ENCODE measurements at places on chromosomes 6 and 20. TPM values are rescaled to one million over a fixed set of nuclear protein-coding genes. Genes with fewer than 3 reads are reported as not detected.

Gene TMC2
- polyA plus RNA-seq = not detected

Gene KIF25
- polyA plus RNA-seq = not detected

Gene APCDD1L
- 3.7 TPM for polyA plus RNA-seq

Gene EYS
- 0.34 TPM for polyA plus RNA-seq

Gene CYP21A2
- polyA plus RNA-seq = 0.04 TPM

Gene KHDRBS2
- not detected for polyA plus RNA-seq

Gene SLC22A16
- polyA plus RNA-seq = not detected

DNA sequence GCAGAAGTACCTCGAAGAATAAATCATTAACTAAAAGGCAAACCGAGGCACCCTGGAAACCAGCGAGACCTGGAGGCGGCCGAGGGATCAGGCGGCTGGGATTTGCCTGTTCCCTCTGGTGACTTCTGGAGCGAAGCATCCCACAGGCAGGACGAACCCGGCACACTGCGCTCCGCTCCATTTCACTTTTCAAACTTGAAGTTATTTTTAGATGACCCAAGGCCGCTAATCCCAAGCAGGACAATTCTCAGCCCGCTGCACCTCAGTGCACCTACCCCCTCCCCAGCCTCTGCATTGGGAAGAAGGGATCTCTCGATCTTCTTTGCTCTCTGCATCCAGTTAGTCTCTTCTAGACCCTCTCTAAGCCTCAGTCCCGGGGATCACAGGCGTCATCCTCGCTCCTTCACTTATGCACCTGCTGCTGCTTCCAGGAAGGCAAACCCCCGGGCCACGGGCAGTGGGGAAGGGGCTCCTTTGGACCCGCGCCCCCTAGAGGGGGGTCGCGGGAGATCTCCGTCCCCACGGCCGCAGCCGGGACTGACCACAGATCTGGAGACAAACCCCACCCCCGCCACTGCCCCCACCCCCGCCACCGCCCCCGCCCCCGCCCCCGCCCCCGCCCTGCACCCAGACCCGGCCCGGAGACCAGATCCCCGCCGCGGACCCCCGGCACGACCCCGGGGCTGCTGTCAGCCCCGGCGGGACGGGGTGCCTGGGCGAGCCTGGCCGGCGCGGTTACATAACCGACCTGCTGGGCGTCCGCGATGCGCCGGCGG lies 636 bp downstream of the RCAN2 start:
- H3K27ac ChIP-seq = no peak overlapping the region
- no peaks in the 10 kb centered on the region for H3K36me3 ChIP-seq
- DNase-seq = no peak
- H3K4me1 ChIP-seq = peaks cover 4% of the 10 kb centered on the region
- H3K27me3 ChIP-seq = peaks cover 52% of the 10 kb centered on the region

GRCh38 chr6:75603106-75603420 lies 1.4 kb downstream of the SENP6 start:
- peak overlapping the region; percentile 88 for H3K4me3 ChIP-seq
- no peak for DNase-seq
- H3K4me1 ChIP-seq = peaks cover 12% of the 10 kb centered on the region
- H3K36me3 ChIP-seq = no peaks in the 10 kb centered on the region
- no peaks in the 10 kb centered on the region for H3K27me3 ChIP-seq

- no peaks in the 10 kb centered on the region for H3K27me3 ChIP-seq
- H3K36me3 ChIP-seq = no peaks in the 10 kb centered on the region
- H3K4me1 ChIP-seq = peaks cover 5% of the 10 kb centered on the region
- H3K27ac ChIP-seq = no peak overlapping the region
- DNase-seq = no peak
These were observed 106.5 kb downstream of the SMLR1 start for GRCh38 chr6:130933712-130934200.

GRCh38 chr6:84137989-84138575 lies 89.4 kb downstream of the CEP162 start:
- H3K4me1 ChIP-seq = peaks cover 4% of the 10 kb centered on the region
- no peaks in the 10 kb centered on the region for H3K36me3 ChIP-seq
- no peaks in the 10 kb centered on the region for H3K27me3 ChIP-seq
- no peak for DNase-seq
- no peak overlapping the region for H3K27ac ChIP-seq
- no peak overlapping the region for H3K4me3 ChIP-seq

DNA sequence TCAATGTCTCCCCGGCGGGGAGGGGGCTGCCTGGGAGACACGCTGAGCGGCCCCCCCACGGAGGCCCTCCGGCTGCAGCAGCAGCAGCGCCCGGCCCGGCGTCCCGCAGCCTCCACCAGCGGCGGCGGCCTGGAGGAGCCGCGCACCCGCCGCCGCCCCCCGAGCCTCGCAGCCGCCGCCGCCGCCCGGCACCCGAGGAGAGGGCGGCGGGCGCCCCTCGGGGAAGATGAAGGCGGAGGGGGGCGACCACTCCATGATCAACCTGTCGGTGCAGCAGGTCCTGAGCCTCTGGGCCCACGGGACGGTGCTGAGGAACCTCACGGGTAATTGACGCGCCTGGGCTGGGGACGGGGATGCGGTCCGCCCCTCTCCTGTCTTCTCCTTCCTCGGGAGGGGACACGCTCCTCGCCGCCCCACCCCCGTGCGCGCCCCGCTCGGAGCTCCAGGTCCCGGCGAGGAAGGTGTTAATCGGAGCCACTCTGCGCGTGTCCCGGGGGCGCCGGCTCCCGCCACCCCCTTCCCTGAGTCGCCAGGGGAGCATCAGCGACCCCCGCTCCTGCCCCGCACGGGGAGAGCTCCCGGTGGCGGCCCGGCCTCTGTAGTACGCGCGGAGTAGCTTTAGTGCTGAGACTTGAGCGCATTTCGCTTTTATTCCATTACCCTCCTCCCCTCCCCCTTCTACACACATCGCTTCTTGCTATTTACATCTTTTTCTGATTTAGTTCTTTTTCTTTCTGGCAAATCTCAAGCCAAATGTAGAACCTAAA lies 686 bp downstream of the TMEM170B start:
- H3K27ac ChIP-seq = no peak overlapping the region
- DNase-seq = no peak
- H3K4me3 ChIP-seq = peak overlapping the region; percentile 58
- H3K36me3 ChIP-seq = no peaks in the 10 kb centered on the region
- H3K4me1 ChIP-seq = no peaks in the 10 kb centered on the region

GRCh38 chr20:53989401-53989800 lies 81.0 kb downstream of the BCAS1 start:
- H3K27ac ChIP-seq = no peak overlapping the region
- H3K4me3 ChIP-seq = no peak overlapping the region
- H3K36me3 ChIP-seq = no peaks in the 10 kb centered on the region
- H3K27me3 ChIP-seq = peaks cover 3% of the 10 kb centered on the region

GRCh38 chr6:167151648-167152047 lies 6.1 kb downstream of the GPR31 start:
- no peak overlapping the region for H3K4me3 ChIP-seq
- no peak for DNase-seq
- H3K36me3 ChIP-seq = no peaks in the 10 kb centered on the region

- H3K27ac ChIP-seq = no peak overlapping the region
- H3K4me3 ChIP-seq = no peak overlapping the region
- no peak for DNase-seq
- no peaks in the 10 kb centered on the region for H3K27me3 ChIP-seq
- no peaks in the 10 kb centered on the region for H3K4me1 ChIP-seq
These were observed 361.1 kb downstream of the FOXA2 start for GRCh38 chr20:22223236-22223635.

- no peaks in the 10 kb centered on the region for H3K36me3 ChIP-seq
- no peaks in the 10 kb centered on the region for H3K4me1 ChIP-seq
- DNase-seq = no peak
- H3K4me3 ChIP-seq = no peak overlapping the region
These were observed 106.9 kb downstream of the TFAP2B start for GRCh38 chr6:50925548-50925947.

- H3K4me3 ChIP-seq = no peak overlapping the region
- no peaks in the 10 kb centered on the region for H3K27me3 ChIP-seq
- no peak overlapping the region for H3K27ac ChIP-seq
- peaks cover 5% of the 10 kb centered on the region for H3K36me3 ChIP-seq
- no peak for DNase-seq
- H3K4me1 ChIP-seq = peaks cover 3% of the 10 kb centered on the region
These were observed 14.3 kb upstream of the SLC13A3 start for GRCh38 chr20:46665602-46666001.

DNA sequence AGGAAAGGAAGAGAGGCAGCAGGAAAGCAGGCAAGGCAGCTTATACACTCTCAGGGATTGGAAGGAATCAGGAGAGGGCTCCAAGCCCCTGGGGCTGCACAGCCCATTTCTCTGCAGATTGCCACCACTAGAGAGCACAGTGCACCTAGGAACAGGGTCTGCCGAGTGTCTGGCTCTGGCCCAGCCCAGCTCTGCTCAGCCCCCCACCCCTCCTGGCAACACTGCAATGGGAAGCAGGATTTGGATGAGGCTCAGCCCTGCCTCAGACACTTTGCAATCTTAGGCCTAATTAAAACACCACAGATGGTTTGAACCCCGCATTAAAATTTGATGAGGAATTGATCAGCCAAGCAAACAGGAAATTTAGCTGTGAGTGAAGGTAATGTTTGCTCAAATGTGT lies 252.7 kb downstream of the DHX35 start:
- no peaks in the 10 kb centered on the region for H3K4me1 ChIP-seq
- H3K27me3 ChIP-seq = no peaks in the 10 kb centered on the region
- no peak overlapping the region for H3K27ac ChIP-seq
- DNase-seq = no peak
- no peak overlapping the region for H3K4me3 ChIP-seq

DNA sequence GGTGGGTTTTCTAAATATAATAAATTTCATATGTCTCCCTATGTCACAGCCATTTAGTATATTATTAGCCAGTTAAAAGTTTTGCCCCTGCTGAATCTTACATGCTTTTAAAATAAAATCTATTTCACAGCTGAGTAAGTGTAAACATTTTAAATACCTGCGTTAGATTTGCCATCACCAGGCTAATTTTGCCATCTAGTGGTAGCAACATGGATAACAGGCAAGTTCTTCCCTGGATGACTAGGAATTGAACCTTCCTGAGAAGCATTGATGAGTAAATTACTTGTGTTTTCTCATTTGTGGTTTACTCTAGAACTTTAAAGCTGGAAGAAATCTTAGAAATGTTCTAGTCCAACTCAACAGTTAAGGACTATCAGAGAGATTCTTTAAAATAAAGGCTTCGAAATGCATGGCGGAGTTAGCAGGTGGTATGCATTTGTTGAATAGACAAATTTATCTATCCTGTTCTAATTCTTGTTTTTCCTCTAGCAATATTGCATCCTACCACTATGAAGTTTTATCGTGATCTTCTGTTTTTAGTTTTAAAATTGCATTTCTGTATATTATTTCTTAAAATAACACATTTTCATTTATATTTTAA lies 2.6 kb downstream of the PRSS35 start:
- DNase-seq = peak; percentile 9
- H3K4me3 ChIP-seq = no peak overlapping the region
- H3K27me3 ChIP-seq = peaks cover 4% of the 10 kb centered on the region
- H3K27ac ChIP-seq = no peak overlapping the region
- H3K36me3 ChIP-seq = no peaks in the 10 kb centered on the region
- H3K4me1 ChIP-seq = peaks cover 7% of the 10 kb centered on the region

DNA sequence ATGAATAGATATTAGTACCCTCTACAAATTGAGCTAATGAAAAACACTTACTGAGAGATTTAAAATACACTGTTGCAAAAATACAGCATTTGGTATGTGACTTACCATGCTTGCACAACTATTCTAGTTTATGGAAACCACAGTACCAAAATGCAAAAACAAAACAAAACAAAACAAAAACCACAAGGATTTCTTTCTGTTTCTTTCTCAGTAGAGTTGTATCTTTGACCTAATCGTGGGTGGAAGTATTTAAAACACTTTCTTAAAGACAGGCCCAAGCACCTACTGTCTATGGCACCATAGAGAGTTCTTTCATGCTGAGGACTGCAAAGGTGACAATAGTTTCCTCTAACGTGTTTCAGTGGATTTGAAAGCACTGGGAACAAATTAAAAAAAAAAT lies 95.3 kb upstream of the C6orf118 start:
- H3K27ac ChIP-seq = no peak overlapping the region
- H3K36me3 ChIP-seq = no peaks in the 10 kb centered on the region
- no peak for DNase-seq
- H3K4me3 ChIP-seq = no peak overlapping the region
- H3K4me1 ChIP-seq = no peaks in the 10 kb centered on the region

GRCh38 chr6:6312901-6313441 lies 7.5 kb downstream of the F13A1 start:
- H3K36me3 ChIP-seq = no peaks in the 10 kb centered on the region
- peaks cover 6% of the 10 kb centered on the region for H3K27me3 ChIP-seq
- H3K27ac ChIP-seq = no peak overlapping the region
- H3K4me1 ChIP-seq = no peaks in the 10 kb centered on the region
- no peak overlapping the region for H3K4me3 ChIP-seq
- DNase-seq = no peak

GRCh38 chr6:118354641-118355040 lies 193.5 kb upstream of the PLN start:
- no peaks in the 10 kb centered on the region for H3K27me3 ChIP-seq
- no peak overlapping the region for H3K4me3 ChIP-seq
- no peaks in the 10 kb centered on the region for H3K4me1 ChIP-seq
- DNase-seq = no peak
- no peak overlapping the region for H3K27ac ChIP-seq

DNA sequence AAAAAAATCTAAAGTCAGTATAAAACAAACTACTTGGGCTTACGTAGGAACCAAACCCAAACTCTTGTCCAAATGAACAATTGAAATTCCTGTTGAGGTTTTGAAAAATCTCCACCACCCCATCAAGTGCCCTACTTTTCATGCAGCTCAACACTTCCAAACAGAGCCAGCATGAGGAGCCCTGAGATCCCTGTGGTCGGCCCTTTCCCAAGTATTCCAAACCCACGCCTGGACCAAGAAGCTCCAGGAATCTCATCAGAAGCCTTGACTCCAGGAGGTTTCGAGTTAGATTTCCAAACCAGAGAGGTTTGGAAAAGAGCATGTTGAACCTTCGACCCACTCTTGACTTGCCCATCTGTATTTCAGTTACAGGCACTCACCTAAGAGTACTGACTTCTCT lies 179.3 kb downstream of the MTFR2 start:
- no peak overlapping the region for H3K27ac ChIP-seq
- H3K27me3 ChIP-seq = no peaks in the 10 kb centered on the region
- no peak overlapping the region for H3K4me3 ChIP-seq
- no peaks in the 10 kb centered on the region for H3K36me3 ChIP-seq

GRCh38 chr6:114068116-114068515 lies 97.2 kb upstream of the HDAC2 start:
- DNase-seq = no peak
- no peaks in the 10 kb centered on the region for H3K4me1 ChIP-seq
- no peaks in the 10 kb centered on the region for H3K36me3 ChIP-seq
- H3K4me3 ChIP-seq = no peak overlapping the region

GRCh38 chr20:24994470-24995368 lies 2.2 kb upstream of the APMAP start:
- DNase-seq = peak; percentile 46

GRCh38 chr20:63538204-63539091 lies 1.3 kb upstream of the PTK6 start:
- H3K36me3 ChIP-seq = peaks cover 3% of the 10 kb centered on the region
- no peak overlapping the region for H3K4me3 ChIP-seq
- H3K4me1 ChIP-seq = peaks cover 42% of the 10 kb centered on the region
